ENCODE measurements at places on chromosomes 6 and 20. TPM values are rescaled to one million over a fixed set of nuclear protein-coding genes. Genes with fewer than 3 reads are reported as not detected.

- DNase-seq = no peak
Observed at GRCh38 chr20:420166-420620, 12.1 kb downstream of the RBCK1 start.

DNA sequence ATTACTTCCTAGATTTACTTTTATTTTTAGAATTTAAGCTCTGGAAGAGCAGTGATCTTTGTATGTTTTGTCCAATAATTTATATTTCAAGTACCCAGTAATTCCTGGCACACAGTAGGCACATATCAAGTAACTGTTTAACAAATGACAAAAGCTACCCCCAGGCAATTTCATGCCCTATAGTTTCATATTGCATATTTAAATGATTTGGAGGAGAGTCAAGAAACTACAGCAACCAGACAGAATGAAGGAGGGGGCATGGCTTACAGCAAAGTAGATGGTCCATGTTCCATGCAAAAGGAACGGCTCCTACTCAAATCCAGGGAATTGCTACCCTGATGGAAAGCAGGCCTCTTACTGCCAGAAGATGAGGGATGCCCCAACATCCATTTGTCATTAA is 113.5 kb downstream of the ARHGAP18 start:
- DNase-seq = no peak

DNA sequence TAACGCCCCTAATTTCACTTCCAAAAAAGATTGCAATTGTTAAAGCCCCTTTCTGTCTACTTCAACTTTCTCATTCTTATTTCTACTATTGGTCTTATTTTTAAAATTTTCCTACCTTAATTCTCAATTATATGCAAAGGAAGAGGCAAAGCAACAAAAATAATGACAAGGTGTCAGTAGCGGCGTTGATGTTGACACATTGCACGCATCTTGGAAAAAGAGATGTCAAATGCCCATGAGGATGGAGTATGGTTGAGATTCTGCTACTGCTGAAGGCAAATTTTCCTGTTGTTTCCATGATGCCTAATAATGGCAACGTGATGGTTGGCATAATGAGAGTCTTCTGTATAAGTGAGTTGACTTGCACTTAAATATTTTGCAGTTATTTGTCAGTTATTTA is 258.9 kb downstream of the CDKAL1 start:
- no peak for DNase-seq

DNA sequence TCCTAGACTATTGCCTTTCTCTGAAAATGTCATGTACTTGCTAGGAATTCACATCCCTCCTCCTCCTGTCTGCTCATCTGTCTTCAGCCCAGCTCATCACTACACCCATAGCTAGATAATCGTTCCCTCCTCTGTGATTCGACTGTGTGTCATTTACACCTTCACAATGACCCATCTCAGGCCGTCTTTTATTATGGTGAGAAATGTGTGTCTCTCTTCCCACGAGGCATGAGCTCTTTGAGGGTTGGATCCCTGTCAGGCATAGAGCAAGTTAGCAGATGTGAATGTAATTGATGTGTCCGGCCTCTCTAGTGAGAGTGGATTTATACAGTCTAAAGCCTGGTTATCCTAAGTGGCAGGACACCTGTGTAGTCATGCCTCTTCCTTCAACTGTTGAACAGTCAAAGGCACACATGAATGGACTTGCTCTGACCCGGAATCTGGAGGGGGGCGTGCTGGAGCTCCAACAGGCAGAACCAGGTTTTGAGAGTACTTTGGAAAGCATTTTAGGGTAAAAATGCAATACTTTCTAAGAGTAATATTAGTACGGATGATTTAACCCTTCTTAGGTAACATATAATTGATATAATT is 182.1 kb downstream of the UTRN start:
- no peak for DNase-seq

- no peak for DNase-seq
Observed at GRCh38 chr20:62999580-62999979, 7.2 kb downstream of the BHLHE23 start.

C6orf52 gene
- 0.99 TPM for total RNA-seq

APCDD1L gene
- total RNA-seq = 0.20 TPM

PAX1 gene
- total RNA-seq = 0.06 TPM

SNRPB2 gene
- total RNA-seq = 89.0 TPM

OR2H2 gene
- total RNA-seq = not detected

PSORS1C2 gene
- total RNA-seq = not detected

SNAP25 gene
- total RNA-seq = 72.1 TPM

Data from spinal cord (tissue), 10 donors.